NCI-H82 (cell line): ENCODE measurements at places on chromosomes 1 and 21.

GRCh38 chr1:76209238-76209637, 134.7 kb downstream of the ST6GALNAC3 start:
- no peak for DNase-seq

DNA sequence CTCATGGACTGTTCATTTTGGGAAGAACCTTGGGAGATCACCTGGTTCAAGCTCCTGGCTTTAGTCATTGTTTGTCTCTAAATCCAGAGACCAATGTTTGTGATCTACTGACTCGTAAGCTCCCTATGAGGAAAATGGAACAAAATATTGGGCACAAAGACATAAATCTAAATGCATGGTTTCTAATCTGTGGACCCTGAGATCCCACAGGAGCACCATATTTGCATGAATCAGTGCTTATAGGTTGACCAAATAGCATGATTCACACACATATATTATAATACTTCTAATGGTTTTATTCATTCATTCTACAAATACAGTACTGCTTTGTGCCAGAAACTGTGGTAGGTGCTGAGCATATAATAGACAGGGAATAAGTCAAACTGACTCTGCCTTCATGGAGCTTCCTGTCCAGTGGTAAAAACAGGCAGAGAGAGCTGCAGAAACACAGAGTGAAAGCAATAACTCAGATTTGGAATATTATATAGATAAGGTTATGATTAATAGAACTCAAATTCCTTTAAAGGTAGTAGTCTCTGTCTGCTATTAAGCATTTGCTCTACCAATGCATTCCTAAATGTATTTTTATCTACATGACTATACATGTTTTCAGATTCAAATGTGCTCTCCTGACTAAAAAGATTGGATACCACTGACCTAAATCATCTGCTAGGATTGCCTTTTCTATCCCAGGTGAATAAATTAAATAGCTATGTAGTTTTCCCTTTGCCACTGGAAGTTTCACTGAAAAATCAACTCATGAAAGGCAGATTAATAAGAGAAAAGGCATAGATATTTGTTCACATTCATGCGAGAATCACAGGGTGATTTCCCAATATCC, 198.6 kb upstream of the CAMK1G start:
- DNase-seq, result no peak

GRCh38 chr1:40635763-40636500, 29.6 kb downstream of the RIMS3 start:
- DNase-seq, result no peak

DNA sequence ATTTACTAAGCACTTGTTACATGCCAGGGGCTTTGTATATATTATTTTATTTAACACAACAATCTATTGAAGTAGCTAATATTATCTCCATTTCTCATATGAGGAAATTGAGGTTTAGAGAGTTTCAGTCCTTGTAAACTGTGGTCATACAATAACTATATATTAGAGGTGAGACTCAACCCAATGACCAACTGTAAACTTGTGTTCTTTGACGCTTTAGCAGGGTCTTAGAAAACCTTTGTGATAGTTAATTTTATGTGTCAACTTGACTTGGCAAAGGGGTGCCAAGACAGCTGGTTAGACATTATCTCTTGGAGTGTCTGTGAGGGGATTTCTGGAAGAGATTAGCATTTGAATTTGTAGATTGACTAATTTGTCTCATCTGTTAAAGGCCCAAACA, 252.4 kb upstream of the B3GALT2 start:
- peak; percentile 21 for DNase-seq

- no peak for DNase-seq
Measured at GRCh38 chr1:184409011-184409410, 22.2 kb downstream of the C1orf21 start.

GRCh38 chr1:54156201-54156600, 3.4 kb upstream of the CDCP2 start:
- no peak for DNase-seq

- DNase-seq, result no peak
Measured at GRCh38 chr1:246208105-246208504, 299.0 kb downstream of the SMYD3 start.

- DNase-seq, result no peak
Measured at GRCh38 chr1:78426408-78426807, 64.4 kb upstream of the PTGFR start.

- DNase-seq, result no peak
Measured at GRCh38 chr1:169364948-169365347, 2.6 kb downstream of the NME7 start.

DNA sequence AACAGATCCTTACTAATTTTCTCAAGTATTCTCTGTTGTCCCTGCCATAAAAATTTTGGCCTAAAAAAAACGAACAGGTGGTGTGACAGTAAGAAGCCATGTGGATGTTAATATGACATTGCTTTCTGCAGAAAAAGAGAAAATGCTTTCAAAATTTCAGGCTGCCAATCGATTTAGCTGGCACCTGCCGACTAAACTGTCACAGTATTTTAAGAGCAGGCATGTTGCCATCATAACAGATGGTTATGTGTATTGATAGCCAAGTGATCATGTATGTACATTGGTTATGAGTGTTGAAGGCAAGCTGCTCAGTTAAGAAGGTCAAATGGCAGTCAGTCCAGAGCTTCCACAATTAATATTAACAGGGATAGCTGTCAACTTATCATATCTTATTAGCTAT, 1017.0 kb downstream of the MRPL39 start:
- no peak for DNase-seq

- no peak for DNase-seq
Measured at GRCh38 chr1:53511933-53512806, 53.0 kb downstream of the DMRTB1 start.

- DNase-seq, result no peak
Measured at GRCh38 chr1:50631161-50631560, 207.9 kb upstream of the DMRTA2 start.

- DNase-seq, result peak; percentile 20
Measured at GRCh38 chr1:11158720-11159321, 30.3 kb upstream of the ANGPTL7 start.

DNA sequence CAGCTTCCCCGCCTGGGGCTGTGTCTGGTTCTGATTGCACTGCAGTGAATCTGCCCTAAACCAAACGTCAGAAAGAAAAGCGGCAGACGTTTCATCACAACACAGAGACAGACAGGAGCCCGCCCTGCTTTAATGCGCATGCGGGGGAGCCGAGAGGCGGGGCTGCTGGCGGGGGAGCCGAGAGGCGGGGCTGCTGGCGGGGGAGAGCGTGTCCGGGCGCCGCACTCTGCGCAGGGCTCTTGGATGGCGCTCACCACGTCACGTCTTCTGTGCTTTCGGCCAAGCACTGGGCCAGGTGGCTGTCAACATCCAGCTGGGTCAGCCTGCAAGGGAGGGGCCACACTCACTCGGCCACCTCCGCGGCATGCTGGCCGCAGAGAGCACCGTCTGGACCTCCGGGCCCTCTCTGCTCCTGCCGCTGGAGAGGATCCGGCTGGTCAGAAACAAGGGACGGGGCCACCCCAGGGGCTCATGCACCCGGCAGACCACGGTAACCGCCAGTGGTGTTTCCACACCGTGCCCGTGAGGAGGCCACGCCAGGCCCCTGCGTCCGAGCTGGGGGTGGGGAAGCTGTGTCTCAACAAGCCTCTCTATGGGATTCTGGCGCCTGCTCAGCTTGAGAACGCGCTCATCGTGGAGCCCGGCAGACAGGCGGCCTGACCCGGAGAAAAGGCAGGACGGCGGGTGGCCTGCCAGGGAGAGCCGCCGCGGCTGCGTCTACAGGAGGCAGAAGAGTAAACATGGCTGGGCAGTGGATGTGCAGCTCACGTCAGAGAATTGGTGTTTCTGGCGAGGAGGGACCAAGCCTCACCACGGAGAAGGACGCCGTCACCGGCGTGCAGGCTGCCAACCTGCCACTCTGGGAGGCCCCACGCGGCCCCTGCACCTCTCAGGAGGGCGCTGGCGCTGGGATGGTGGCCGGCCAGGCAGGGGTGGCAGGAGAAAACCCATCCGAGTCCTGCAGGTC, 4.8 kb downstream of the FAAP20 start:
- peak; percentile 97 for DNase-seq

- peak; percentile 48 for DNase-seq
Measured at GRCh38 chr1:82565146-82565545, 764.4 kb downstream of the ADGRL2 start.

DNA sequence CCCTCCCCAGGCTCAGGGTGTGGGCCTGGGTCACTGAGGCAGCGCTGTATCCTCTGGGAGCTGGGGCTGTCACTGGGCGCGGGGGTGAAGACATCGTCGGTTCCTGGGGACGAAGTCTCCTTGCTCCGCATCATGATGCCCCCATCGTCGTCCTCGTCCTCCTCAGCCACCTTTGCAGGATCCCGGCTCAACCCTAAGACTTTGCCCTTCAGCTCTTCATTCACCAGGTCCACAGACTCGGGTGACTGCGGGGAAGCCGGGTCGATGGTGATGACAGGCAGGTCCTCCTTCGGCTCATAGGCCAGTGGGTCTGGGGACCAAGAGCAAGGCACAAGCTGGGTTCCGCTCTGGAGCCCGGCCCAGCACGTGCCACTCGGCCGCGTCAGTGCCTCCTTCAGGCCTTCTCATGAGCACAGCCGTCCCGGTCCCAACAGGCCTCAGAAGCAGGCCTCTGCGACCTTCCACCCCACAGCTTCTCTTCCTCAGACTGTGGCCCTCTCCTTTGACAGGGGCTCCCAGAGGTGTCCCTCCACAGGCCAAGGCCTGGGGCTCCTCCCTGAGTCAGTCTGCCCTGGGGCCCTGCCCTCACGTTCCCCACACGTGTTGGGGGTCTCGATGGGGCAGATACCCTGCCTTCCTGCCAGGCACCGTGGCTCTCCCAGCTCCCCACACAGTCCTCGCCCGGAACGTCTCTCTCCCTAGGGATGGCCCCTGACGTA, 54.4 kb downstream of the SLC9A1 start:
- DNase-seq, result no peak

DNA sequence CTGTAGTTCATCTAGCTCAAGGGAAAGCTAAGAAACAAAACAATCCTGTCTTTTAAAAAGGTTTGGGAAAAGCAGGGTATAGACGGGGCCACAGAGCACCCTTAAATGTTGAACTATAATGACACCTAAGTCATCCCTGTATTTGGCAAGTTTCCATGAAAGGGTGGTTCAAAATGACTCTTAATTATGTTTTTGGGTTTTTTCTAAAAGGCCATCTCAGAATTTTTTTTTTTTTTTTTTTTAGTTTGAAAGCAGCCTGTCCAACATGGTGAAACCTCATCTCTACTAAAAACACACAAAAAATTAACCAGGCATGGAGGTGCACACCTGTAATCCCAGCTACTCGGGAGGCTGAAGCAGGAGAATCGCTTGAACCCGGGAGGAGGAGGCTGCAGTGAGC, 22.2 kb downstream of the TOMM20 start:
- no peak for DNase-seq

GRCh38 chr1:209727286-209727685, 22.6 kb downstream of the HSD11B1 start:
- DNase-seq, result no peak

DNA sequence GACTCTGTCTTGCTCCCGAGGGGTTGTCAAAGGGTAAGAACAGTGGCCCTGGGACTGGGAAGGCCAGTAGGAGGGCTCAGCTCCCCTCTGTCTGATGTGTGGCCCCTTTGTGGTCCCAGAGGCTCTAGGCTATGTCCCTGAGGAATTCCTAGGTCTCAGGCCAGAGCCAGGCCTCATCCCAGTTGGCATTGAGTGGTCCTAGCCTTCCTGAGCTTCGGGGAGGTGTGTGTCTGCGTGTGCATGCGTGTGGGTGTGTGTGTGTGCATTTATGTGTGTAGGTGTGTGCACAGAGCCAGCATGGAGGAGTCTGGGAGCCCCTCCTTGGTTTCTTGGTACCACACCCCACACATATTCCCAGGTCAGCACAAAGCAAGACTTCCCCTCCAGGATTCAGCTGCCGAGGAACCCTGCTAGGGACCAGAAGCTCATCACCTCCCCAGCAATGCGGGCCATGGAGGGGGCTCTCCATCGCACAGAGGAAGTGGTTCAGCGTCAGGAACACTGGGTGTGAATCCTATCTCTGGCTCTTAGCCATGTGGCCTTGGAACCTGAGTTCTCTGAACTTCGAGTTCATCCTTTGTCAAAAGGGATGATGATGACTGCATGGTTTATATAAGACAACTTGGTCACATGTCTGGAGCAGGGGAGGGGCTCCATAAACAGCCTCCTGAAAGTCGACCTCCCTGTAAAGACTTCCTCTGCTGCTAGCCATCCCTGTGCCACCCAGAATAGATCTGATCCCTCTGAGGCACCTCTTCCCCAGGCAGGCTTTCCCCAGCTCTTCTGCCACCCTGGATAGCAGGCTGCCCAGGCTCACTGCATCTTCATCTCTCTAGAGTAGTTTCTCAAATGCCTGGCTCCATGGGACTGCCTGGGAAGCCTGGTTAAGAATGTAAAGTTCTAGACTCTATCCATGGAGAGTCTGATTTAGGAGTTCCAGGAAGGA, 8.3 kb upstream of the EPS8L3 start:
- DNase-seq, result no peak

- peak; percentile 31 for DNase-seq
Measured at GRCh38 chr1:199954699-199955098, 72.8 kb upstream of the NR5A2 start.

DNA sequence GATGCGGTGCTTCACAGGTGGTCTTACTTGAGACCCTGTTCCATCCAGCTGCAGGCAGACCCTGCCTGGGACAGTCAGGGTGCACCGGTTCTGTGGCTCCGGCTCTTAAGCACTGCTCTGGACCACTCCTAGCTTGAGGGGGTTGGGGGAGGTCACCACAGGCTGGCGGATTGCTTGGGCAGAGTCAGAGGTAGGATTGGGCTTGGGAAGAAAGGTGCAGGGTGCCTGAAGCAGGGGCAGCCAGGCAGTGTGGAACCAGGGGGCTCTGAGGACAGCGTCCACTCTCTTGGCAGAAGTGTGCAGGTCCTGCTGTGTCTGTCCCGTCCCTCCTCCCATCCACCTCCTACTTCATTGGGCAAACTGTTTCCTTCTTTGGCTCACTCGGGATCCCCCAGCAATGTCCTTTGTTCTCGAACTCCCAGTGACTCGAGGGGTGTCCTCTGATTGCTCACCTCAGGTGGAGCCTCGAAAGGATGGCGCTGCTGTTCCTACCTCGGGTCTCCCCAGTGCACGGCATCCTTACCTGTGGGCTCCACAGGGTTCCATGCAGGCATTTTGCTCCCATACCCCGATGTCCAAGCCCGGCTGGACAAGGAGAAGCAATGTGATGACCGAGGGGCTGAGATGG, 1.7 kb downstream of the PDXK start:
- no peak for DNase-seq

DNA sequence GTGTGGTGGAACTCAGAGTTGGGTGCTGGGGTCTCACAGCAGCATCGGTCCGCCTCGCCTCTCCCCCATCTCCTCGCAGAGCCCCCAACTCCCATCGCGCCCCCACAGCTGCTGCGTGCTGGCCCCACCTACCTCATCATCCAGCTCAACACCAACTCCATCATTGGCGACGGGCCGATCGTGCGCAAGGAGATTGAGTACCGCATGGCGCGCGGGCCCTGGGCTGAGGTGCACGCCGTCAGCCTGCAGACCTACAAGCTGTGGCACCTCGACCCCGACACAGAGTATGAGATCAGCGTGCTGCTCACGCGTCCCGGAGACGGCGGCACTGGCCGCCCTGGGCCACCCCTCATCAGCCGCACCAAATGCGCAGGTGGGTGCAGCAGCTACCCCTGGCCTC, 24.2 kb downstream of the PTPRU start:
- DNase-seq, result no peak
